ENCODE measurements at places on chromosomes 16 and 17.

- no peak for DNase-seq
Observed at GRCh38 chr16:87921236-87921773, 15.0 kb downstream of the CA5A start.

- DNase-seq: no peak
Observed at GRCh38 chr16:87420026-87421002, 28.2 kb downstream of the MAP1LC3B start.

DNA sequence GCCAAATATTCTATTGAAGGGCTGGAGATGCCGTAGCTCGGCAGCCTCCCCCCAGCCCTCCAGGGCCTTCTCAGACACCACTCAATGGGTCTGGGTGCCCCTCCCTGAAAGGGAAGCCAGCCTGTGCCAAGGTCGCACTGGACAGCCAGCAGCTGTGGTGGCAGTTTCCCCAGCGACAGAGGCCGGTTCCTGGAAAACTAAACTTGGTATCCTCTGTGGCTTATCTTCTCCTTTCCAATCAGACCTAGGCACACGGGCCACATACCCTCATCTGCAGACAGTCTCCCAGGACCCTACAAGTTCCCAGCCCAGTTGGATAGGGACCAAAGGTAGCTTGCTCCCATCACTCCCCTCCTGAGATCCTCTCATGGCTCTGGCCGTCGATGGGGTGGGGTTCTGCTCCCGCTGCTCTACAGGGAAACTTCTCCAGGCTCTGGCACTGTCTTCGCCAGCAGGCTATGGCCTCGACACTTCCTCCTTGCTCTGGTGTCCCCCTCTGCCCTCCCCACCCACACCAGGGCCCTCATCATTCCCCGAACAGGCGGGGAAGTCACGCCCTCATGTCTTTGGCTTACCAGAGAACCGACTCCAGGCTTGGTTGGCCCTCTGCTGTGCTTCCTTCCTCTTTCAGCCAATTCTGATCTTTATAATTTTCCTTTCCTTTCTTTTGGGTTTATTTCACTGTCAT lies 18.3 kb upstream of the IL21R start:
- no peak for DNase-seq

DNA sequence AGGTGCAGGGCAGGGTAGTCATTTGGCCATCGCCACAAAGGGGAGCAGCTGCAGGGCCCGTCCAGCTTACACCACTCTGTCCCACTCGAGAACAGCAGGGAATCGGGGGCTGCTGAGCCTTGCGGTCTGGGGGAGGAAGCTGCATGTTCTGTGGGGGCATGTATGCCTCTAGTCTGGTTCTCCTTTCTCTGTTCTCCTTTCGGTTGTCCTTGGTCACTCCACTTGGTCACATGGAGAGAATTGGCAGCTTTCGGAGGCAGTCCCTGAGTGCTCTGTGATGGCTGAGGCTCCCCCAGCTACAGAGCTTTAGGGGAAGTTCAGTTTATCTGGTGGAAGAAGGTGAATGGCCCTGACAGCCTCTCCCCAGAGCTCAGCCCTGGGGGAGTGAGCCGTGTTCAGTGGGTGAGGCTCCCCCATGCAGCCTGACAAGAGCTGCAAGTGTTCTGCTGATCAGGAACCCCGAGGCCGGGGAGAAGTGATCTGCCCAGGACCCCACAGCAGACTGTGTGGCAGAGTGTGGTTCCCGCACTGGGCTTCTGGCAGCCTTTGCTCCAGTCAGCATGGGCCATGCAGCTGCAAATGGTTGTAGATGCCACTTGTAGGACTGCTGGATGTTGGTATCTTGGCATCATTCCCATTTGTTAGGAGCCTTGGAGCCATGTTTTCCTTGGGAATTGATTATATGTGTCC lies 22.3 kb upstream of the SMPD3 start:
- DNase-seq: no peak

DNA sequence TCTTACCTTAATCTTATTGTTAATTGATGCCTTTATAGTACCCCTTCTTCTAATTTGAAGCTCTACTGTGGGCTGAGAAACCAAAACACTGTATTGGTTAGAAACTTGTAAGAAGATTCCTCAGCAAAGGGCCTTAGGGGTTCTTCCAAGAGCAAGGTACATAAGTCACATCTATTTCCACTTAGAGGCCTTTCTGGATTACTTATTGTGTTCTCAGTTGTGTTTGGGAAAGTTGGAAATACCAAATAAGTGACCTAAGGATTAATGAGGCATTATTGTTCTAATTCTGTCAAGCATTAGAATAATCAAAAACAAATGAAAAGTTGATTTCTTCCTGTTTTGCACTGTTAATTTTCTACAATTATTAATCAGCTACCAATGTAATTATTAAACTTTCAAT lies 85.8 kb downstream of the SKAP1 start:
- DNase-seq: no peak

DNA sequence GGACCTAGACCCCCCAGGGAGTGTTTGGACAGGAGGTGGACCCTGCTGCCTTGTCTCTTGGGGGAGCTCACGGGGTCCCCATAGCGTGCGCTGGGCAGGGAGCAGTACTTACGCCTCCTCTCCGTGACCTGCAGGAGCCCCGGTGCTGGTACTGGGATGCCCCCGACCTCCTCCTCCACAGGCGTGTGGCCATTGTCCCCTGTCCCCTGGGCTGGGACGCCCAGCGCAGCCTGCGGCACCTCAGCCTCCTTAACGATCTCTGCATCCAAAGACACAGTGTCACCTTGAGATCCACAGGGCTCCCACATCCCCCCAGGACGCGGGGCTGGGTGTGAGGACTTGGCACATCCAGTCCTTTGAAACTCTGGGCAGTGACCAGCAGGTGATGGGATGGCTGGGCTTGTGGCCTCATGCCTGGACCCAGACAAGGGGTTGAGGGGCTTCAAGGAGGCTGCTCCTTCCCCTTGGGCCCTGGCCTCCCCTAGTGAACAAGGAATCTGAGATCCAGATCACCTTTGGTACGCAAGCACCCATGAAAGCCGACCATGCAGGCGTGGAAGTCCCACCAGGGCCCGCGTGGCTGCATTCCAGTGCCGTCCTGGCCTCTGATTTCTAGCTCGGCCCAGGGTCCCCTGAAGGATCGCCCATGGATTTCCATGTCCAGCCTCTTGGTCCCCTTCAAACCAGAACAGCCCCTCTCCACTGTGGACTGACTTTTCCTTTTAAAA lies 9.9 kb downstream of the DBNDD1 start:
- no peak for DNase-seq

- DNase-seq: no peak
Observed at GRCh38 chr17:31511195-31511578, 119.7 kb downstream of the RAB11FIP4 start.

DNA sequence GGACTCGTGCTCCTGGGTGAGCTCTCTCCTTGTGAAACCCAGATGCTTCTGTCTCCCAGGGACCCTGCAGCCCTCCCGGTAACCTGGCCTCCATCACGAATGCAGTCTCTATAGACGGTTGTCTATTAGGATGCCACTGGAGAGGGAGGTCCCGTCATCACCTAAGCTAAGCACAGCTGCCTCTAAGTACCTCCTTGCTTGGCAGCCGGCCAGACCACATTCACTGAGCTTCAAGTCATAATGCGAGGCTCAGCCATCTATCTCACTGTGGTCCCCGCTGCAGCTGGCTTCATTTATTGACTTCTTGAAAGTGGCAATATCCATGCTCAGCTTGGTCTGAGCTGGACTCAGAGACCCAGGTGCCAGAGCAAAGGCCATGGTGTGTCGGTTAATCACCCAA lies 74.5 kb upstream of the HSBP1 start:
- no peak for DNase-seq

- no peak for DNase-seq
Observed at GRCh38 chr16:72142476-72142875, 29.5 kb downstream of the PMFBP1 start.

DNA sequence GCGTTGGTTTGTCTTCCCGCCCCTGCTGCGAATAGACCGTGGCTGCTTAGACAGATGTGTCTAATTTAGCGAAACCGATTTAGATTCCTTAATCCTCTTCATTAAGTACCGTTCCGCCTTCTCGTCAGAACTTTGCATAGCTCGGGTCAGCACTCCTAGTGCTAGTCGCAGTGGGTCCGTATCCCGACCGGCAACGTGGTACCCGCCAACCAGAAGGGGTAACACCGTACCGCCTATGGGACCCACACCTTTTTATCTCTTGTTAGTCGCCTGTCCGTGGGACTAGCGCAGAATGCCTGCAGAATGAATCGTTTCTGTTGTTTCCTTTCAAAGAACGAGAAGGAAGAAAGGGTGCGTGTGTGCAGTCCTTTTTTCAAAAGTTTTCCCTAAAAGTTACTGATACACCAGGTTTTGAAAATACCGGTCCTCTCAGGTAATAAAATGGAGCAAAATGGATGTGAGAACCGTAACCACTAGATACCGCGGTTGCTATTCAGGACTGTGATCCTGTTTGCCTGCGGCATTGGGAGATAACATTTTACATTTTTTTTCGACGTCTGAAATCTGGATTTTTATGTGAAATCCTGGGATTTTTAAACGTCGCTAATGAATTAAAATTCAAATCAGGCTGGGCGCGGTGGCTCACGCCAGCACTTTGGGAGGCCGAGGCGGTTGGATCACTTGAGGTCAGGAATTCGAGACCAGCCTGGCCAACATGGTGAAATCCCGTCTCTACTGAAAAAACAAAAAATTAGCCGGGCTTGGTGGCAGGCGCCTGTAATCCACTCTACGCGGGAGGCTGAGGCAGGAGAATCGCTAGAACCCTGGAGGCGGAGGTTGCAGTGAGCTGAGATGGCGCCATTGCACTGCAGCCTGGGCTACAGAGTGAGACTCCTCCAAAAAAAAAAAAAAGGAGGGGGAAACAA lies 998 bp upstream of the SRSF1 start:
- no peak for DNase-seq

DNA sequence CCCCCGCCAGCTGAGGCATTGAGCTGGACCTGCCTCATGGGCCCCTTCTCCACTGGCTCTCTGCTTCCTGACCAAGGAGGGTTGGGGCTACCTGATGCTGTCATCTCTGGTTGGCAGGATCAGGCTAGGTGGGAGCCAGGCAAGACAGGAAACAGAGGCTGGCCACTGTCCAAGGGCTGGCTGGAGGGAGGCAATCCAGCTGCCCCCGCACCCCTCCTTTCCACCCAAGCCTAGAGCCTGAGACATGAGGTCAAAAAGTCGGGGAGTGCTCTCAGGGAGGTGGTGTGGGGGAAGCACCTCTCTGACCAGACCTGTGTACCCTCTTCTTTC lies 14.5 kb downstream of the NGFR start:
- no peak for DNase-seq

DNA sequence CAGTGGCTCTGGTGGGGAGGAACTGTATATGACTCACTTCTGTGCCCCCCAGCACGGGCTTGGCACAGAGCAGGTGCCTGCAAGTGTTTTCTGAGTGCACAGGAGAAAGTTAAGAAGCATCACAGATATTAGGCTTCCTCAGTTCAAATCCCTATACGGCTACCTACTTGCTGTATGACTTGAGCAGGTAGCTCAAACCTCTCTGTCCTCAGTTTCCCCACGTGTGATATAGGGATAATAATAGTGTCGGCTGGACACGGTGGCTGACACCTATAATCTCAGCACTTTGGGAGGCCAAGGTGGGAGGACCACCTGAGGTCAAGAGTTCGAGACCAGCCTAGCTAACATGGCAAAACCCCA lies 95.7 kb downstream of the C16orf78 start:
- no peak for DNase-seq

- no peak for DNase-seq
Observed at GRCh38 chr17:71922439-71922838, 198.4 kb upstream of the SOX9 start.

DNA sequence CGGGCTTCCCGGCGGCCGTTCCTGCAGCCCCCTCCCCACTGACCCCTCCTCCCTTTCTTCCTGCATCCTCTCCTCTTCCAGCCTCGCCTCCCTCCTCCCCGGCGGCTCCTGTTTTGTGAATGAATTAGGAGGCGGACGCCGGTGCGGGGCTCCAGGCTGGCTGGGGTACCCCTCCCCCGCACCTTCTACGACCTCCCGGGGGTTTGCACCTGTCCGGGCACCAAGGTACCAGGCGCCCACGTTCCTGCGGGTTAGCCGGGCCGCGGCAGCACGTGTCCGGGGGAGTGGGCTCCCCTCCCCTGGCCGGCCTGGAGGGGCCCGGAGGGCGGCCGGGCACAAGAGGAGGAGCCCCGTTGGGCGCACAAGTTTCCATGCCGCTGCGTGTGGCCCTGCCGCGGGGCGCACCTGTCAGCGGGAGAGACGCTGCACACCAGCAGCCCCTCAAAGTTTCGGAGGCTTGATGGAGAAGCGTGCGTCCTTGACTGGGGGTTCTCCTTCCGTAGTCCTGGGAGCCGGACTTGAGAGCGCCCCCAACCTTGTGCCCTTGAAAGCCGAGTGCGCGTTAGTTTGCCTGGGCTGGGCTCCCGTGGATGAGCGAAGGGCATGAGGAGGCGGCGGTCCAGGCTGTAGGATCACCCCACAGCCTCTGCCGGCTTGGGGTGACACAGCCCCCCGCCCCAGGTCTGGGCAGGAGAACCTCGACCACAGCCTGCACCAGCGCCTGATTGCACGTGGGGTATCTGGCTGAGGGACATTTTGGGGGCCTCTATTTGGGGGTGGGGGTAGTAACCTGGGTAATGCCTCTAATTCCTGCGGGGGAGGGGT lies 1.2 kb downstream of the HAS3 start:
- DNase-seq: no peak

DNA sequence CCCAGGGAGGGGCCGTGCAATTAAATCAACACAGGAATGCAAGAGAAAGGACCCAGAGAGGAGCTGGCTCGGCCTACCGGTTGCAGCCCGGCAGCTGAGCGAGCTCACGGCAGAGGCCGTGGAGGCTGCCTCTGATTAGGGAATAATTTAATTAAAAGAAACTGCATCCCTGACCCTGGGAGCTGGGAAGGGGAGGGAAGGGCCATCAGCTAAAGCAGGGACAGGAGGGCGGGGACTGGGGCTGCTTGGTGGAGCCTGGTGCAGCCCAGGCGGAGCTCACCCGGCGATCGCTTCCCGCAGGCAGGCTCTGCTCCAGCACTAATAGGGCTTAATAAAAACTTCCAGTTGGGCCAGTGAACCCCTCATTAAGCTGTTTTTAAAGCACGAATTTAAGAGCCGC lies 43.4 kb downstream of the LMF1 start:
- no peak for DNase-seq

DNA sequence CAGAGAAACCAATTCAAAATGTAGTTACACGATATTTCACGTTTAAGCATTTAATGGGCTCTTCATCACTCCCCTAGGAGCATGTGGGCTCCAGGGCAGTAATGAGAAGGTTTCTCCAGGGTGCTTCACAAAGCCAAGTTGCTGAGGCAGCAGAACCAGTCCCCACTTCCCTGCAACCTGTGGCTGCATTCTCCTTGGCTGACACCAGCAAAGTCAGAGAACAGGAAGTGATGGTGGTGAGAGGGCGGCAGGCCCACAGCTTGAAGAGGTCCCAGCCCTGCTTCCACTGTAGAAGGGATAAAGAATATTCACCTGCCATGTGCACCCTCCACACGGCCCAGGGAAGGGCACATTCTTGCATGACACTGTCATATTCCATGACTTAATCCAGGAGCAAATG lies 133.2 kb downstream of the CBLN1 start:
- DNase-seq: no peak

DNA sequence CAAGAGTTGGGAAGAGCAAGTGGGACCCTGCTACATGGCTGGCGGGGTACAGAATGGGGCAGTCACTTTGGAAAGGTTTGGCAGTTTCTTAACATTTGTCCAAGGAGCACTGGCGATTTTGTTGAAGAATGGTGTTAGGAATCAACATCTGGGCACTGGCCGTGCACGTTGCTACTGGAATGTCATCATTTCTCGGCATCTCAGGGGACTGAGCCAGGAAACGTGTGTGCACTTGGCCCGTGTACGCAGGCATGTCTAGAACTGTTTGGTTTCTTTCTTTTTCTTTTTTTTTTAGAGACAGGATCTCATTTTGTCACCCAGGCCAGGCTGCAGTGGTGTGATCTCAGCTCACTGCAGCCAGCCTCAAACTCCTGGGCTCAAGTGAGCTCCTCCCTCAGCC lies 17.3 kb upstream of the FOXK2 start:
- DNase-seq: no peak

All from activated naive CD4-positive, alpha-beta T cell treated with anti-CD3 and anti-CD28 coated beads, Interleukin-2, amount 50 U/mL, for 16 hours (primary cell).